ENCODE measurements at places on chromosomes 7 and 10. TPM values are rescaled to one million over a fixed set of nuclear protein-coding genes. Genes with fewer than 3 reads are reported as not detected.

Gene LBX1
- not detected for total RNA-seq

Gene FAM171A1
- total RNA-seq, result 23.5 TPM

DNA sequence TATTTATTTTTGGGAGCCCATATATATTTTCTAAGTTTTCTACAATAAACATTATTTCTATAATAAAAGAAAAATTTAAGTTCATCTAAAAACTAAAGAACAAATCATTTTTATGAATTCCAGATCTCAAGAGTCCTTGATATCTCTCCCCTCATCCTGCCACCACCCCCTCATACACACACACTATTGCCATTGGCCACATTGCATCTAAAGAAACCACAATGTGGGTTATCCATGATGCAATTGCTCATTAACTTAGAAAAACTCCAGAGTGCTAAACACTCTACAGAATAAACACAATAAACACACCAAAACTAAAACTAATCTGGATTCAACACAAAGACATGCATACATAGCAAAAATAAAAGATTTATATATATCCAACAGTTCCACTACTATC lies 37.8 kb downstream of the FAM13C start:
- DNase-seq, result no peak

- DNase-seq, result no peak
Observed at GRCh38 chr10:31457858-31458257, 138.8 kb downstream of the ZEB1 start.

DNA sequence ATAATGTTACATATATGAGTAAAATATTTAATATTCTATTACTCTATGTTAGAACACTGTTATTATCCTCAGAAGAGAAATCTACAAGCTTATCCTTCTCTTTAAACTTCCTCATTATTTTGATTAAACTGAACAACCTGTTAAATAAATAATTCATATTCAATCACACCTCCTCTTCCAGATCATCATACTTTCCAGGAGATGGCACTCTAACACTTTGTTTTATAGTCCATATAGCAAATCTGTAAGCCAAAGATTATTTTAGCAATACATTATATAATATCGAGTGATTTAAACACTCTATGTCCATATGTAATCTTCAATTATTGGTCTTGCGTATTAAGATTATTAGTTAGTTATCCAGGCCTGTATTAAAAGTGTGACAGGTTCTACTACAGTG lies 694.1 kb downstream of the ANKRD7 start:
- peak; percentile 14 for DNase-seq

DNA sequence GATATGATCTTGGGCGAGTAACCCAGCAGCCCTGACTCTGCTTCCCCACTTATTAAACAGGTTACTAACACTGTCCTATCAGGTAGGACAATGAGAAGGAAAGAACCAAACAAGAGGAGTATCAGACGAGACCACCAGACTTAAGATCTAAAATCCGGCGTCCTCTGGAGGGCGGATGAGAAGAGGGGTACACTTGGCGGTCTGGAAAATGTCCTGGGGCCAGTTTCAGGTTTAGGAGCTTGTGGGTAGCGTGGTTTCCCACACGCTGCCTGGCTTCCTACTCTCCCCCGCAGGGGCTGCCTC lies 635 bp downstream of the ZNF32 start:
- no peak for DNase-seq

- DNase-seq, result no peak
Observed at GRCh38 chr10:88246675-88247074, 336.4 kb downstream of the RNLS start.
